ENCODE measurements at places on chromosomes 2 and 18. TPM values are rescaled to one million over a fixed set of nuclear protein-coding genes. Genes with fewer than 3 reads are reported as not detected.

DNA sequence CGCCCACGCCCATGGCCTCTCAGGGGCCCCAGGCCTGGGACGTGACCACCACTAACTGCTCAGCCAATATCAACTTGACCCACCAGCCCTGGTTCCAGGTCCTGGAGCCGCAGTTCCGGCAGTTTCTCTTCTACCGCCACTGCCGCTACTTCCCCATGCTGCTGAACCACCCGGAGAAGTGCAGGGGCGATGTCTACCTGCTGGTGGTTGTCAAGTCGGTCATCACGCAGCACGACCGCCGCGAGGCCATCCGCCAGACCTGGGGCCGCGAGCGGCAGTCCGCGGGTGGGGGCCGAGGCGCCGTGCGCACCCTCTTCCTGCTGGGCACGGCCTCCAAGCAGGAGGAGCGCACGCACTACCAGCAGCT lies 2.4 kb downstream of the B3GNT7 start:
- H3K36me3 ChIP-seq = no peaks in the 10 kb centered on the region
- H3K27me3 ChIP-seq = peaks cover 4% of the 10 kb centered on the region

DNA sequence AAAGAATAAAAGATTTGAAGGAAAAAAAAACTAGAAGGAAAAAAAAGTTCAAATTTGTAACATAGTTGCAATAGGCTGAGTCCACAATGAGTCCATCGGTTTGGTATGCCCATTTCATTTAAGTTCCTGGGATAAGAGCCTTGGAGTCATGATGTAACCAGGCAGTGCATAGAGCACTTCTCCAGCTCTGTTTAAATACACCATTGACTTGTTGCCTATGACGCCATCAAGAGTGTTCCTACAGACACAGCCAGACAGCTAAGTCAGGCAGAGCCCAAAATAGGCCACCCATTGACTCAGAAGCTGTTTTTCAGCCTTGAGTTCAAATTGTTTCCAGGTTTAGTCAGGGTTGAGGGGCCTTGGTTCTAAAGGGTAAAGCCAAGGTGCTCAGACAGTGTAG lies 44.9 kb downstream of the SOCS6 start:
- H3K36me3 ChIP-seq = no peaks in the 10 kb centered on the region
- H3K4me3 ChIP-seq = no peak overlapping the region
- H3K27me3 ChIP-seq = no peaks in the 10 kb centered on the region
- H3K27ac ChIP-seq = no peak overlapping the region

- H3K27me3 ChIP-seq = no peaks in the 10 kb centered on the region
- H3K4me1 ChIP-seq = peaks cover 16% of the 10 kb centered on the region
- no peak for DNase-seq
Observed at GRCh38 chr2:86750240-86750839, 30.2 kb downstream of the RMND5A start.

DNA sequence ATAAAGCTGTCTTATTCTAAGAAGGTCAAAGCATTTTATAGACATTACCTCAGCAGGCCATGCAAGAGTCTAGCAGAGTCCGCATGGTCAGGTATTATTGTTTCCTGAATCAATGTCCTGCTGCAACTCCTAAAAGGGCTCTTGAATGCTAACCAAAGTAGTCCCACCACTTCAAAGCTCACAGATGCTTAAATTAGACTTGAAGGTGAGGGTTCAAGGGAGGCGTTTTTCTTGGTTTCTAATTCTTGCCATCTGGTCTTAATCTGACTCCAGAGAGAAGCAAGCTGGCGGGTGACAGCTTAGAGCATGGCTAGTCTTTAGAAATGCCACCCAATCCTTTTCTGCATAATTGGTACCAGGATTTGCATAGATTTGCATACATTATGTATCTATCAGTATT lies 226.3 kb downstream of the MREG start:
- no peak overlapping the region for H3K27ac ChIP-seq
- DNase-seq = no peak
- no peaks in the 10 kb centered on the region for H3K27me3 ChIP-seq
- peaks cover 19% of the 10 kb centered on the region for H3K4me1 ChIP-seq
- no peak overlapping the region for H3K4me3 ChIP-seq

DNA sequence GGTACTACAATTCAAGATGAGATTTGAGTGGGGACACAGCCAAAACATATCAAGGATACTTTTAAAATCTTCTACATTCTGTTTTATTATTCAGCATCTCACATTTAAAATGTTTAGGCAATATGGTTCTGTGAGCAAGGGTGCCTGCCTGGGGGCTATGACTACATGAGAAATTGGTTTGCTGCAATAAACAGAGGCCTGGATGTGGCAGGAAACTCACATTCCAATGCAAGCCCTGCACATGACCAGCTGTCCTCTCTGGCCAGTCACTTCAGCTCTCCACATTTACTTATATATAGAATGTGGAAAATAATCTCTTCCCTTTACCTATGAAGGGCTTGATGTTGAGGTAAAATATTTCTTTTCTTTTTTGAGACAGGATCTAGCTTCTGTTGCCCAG lies 193.4 kb downstream of the LRRTM1 start:
- DNase-seq = no peak
- no peak overlapping the region for H3K4me3 ChIP-seq
- H3K36me3 ChIP-seq = no peaks in the 10 kb centered on the region
- no peaks in the 10 kb centered on the region for H3K4me1 ChIP-seq

DNA sequence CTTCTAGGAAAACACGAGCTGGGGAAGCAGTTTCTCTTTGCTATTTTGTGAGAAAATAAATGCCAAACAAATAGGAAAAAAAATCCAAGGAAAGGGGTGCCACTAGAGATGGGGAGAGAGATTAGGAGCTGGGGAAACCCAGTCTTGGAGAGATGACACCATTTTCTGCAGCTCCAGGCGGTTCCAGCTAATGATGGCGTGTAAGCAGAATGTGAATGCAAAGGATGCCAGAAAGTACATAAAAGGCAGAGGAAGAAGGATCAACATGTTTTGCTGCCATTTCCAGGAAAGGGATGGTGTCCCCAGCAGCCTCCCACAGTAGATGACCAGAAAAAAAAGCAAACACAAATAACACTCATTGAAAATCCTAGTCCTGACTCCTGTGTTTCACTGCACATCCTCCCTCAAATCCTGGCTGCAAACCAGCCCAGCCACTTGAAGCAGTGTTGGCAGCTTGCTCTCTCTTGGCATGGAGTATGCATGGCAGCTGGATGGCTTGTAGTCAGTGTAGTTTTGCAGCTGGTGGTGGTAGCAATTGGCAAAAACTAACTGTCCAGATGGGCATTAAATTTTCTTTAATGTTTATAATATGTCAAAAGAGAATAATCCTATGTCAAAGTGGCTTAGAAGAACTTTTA lies 93.6 kb downstream of the FTCDNL1 start:
- peaks cover 13% of the 10 kb centered on the region for H3K4me1 ChIP-seq
- H3K4me3 ChIP-seq = no peak overlapping the region
- H3K27ac ChIP-seq = no peak overlapping the region

GRCh38 chr2:169109502-169110409 lies 40.4 kb downstream of the DHRS9 start:
- no peak overlapping the region for H3K27ac ChIP-seq
- no peaks in the 10 kb centered on the region for H3K27me3 ChIP-seq
- peaks cover 11% of the 10 kb centered on the region for H3K4me1 ChIP-seq
- no peaks in the 10 kb centered on the region for H3K36me3 ChIP-seq

- DNase-seq = no peak
- no peaks in the 10 kb centered on the region for H3K27me3 ChIP-seq
- no peak overlapping the region for H3K4me3 ChIP-seq
Observed at GRCh38 chr18:31049189-31049588, 6.6 kb upstream of the DSC3 start.

- H3K27ac ChIP-seq = no peak overlapping the region
- H3K4me1 ChIP-seq = peaks cover 6% of the 10 kb centered on the region
- no peaks in the 10 kb centered on the region for H3K36me3 ChIP-seq
- DNase-seq = no peak
Observed at GRCh38 chr2:177362499-177362898, 30.1 kb upstream of the AGPS start.

DNA sequence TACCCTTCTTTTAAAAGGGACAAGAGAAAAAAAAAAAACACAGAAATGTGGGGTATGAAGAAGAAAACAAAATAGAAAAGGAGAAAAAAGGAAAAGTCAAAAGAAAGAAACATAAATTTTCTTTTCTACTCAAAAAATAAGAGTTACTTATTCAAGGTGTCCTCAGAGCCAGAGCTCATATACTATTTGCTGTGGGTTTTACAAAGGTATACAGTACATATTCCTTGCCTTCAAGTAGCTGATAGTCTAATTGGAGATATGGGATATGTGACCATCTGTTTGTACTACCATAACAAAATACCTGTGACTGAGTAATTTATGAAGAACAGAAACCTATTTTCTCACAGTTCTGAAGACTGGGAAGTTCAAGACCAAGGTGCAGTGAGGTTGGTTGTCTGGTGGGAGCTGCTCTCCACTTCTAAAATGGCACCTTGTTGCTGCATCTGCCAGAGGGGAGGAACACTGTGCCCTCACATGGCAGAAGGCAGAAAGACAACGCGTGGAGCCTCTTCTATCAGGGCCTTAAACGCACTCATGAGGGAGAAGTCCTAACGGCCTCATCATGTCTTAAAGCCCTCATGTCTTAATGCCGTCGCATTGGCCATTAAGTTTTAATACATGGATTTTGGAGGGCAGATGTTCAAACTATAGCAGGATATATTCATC lies 33.9 kb downstream of the NBAS start:
- no peak for DNase-seq
- no peak overlapping the region for H3K4me3 ChIP-seq
- peaks cover 20% of the 10 kb centered on the region for H3K36me3 ChIP-seq
- H3K4me1 ChIP-seq = no peaks in the 10 kb centered on the region

GRCh38 chr18:37440206-37440605 lies 125.4 kb downstream of the CELF4 start:
- H3K27ac ChIP-seq = no peak overlapping the region
- H3K4me3 ChIP-seq = no peak overlapping the region
- no peaks in the 10 kb centered on the region for H3K36me3 ChIP-seq
- DNase-seq = no peak
- no peaks in the 10 kb centered on the region for H3K4me1 ChIP-seq

DNA sequence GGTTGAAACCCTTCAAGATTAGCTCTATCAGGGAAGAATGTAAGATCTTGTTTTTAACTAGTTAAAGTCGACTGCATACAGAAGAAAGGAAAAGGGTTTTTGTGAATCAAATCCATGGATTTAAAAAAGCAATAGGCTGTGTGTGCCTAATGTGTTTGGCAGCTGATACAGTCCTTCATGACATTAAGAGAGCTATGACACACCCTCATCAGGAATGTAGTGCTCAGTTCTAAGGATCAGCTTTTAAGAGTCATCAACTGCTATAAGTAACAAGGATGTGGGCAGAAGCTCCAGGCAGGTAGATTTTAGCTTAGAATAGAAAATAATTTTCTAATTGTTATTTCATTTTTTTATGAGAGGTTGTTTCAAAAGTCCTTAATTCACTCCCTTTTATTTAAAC lies 52.9 kb downstream of the PPP1R1C start:
- H3K27ac ChIP-seq = no peak overlapping the region
- no peaks in the 10 kb centered on the region for H3K4me1 ChIP-seq
- no peaks in the 10 kb centered on the region for H3K27me3 ChIP-seq
- no peaks in the 10 kb centered on the region for H3K36me3 ChIP-seq
- DNase-seq = no peak

DNA sequence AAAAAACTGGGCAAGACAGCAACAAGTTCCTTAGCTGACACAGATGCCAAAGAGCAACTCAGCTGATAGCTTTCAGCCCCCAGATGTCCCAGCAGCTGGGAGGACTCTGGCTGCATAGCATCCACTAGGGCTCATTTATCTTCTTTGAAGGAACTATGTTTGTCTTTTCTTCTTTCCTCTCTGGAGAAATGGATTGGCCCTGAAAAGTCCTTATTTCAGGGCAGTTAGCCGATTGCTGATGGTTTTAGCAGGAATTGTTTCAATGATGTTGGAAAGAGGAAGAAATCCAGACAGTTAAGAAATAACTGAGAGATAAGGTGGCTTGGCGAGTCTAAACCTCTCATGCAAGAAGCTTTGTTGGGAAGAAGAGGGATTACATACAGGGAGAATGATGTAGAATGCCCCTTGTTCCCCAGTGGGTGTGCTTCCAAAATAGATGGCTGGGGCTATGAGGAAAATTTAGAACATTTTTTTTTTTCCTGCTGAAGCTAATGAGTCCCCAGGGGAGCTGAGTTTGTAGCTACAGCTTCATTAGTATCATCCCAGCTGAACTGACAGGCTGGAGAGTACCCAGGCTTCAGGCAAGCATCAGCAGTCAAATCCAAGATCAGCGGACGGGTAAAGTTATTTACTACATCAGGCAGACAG lies 33.6 kb upstream of the SERPINE2 start:
- H3K4me3 ChIP-seq = no peak overlapping the region
- DNase-seq = no peak
- H3K27me3 ChIP-seq = no peaks in the 10 kb centered on the region
- peaks cover 19% of the 10 kb centered on the region for H3K4me1 ChIP-seq
- H3K36me3 ChIP-seq = no peaks in the 10 kb centered on the region
- peak overlapping the region; percentile 28 for H3K27ac ChIP-seq

DNA sequence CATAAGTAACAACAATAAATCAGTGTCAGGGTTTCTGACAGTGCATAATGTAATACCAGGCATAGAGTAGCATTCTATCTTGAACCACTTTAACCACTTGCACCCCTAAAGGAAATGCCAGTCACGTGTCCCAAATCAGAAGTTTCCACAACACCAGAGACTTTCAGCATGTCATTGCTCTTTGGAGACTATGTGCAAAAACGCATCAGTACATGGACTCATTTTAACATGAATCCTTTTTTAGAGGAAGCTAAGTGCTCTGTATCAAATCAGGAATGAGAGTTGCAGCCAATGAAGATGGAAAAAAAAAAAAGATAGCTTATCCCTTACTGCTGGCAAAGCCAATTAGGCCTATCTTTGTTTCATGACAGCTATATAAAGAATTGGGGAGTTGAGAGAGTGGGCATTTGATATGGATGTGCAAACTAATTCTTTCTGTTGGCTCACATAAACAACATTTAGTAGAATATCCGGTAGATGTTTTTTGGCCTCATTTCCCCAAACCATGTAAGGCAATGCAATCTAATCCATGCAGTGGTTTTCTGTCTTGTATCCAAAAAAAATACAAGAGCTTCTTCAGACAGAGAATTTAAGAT lies 353.1 kb downstream of the IRS1 start:
- no peaks in the 10 kb centered on the region for H3K36me3 ChIP-seq
- no peaks in the 10 kb centered on the region for H3K27me3 ChIP-seq
- DNase-seq = no peak
- H3K4me3 ChIP-seq = no peak overlapping the region

DNA sequence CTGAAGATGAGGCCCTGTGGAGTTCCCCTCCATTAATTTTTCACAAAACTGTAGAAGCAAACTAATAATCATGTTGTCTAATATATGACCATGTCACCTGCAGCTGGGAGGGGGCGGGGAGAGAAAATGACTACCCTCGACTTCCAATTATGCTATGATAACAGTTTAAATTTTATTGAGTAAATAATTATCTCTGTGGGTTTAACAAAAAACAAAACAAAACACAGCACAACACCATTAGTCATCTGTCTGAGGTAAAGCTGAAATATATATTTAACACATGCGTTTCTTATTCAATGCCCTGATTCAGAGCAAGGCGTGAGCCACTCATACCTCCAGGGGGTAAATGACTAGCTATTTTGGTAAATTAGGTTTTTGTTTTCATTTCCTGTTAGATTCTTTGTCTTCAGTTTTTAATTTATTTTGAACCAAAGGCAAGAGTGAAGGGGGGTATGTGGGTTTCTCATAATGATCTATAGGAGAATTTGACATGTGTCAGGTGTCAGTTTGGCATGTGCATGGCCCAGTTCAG lies 77.4 kb upstream of the ZCCHC2 start:
- no peaks in the 10 kb centered on the region for H3K27me3 ChIP-seq
- no peaks in the 10 kb centered on the region for H3K36me3 ChIP-seq
- no peak overlapping the region for H3K27ac ChIP-seq
- H3K4me3 ChIP-seq = no peak overlapping the region

ANKRD30BL gene
- total RNA-seq = 1.2 TPM

SCYGR2 gene
- total RNA-seq = not detected

SERPINB5 gene
- 141 TPM for total RNA-seq

GPR35 gene
- total RNA-seq = 3.9 TPM

TWSG1 gene
- total RNA-seq = 45.4 TPM

C2orf81 gene
- 2.7 TPM for total RNA-seq

CDK15 gene
- total RNA-seq = not detected

SMIM21 gene
- not detected for total RNA-seq

ANKRD53 gene
- total RNA-seq = 4.9 TPM

All from vagina (tissue), 2 donors.